ENCODE measurements at places on chromosomes 2 and 18.

- no peak for DNase-seq
These were observed 10.1 kb downstream of the COL4A4 start for GRCh38 chr2:227153758-227154486.

DNA sequence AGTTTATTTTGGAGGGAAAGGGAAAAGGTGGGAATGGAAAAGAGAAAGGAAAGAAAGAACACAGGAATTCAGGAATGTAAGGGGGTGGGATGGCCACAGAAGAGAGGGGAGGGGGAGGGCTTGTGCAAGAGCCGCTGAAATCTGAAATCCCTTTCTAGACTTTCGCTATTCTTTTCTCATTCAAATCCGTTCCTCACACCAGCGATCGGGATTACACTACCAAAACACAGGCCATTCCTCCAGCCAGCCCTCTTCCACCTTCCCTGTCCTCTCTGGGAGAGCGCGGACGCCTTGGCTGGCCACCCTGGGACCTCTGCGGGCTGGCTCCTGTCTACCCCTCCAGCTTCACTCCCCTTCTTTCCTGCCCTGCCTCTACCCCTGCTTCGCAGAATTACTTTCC is 102.3 kb downstream of the CDCA7 start:
- DNase-seq = no peak

- no peak for DNase-seq
These were observed 69.3 kb downstream of the BCL11A start for GRCh38 chr2:60484133-60484645.

GRCh38 chr2:39359453-39360038 is 77.5 kb downstream of the MAP4K3 start:
- no peak for DNase-seq

DNA sequence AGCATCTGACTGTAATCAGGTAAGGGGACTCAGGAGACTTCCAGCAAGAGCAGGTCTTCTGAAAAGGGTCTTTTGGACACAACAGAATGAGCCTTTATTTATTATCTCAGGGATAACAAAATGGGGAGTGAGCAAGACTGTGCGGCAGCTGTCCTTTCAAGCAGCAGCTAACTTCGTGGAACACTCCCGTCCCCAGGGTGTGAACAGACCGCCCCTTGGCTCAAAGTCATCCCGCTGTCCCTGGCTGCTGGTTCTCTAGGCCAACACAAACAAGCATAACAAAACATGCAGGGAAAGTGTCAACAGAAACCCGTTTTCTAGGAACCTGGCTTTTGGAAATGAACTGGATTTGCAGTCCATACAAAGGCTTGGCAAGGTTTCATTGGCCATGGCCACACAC is 787.9 kb upstream of the FANCL start:
- DNase-seq = no peak

DNA sequence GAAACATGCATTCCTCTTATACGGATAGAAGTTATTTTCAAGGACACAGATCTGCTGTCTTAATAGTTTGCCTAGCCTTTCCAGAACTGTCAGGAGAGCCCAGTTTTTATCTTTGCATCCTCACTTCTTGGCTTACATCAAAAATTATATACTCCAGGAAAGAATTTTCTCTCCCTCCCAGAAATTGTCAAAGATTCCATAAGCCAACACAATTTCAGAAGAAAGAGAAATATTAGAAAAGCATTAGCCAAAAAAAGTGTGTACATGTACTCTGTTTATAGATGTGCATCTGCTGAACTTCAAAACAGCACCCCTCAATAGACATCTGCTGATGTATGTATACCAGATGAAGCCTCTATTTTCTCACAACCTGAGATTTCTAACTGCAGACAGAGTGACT is 210.4 kb downstream of the METTL4 start:
- DNase-seq = no peak

DNA sequence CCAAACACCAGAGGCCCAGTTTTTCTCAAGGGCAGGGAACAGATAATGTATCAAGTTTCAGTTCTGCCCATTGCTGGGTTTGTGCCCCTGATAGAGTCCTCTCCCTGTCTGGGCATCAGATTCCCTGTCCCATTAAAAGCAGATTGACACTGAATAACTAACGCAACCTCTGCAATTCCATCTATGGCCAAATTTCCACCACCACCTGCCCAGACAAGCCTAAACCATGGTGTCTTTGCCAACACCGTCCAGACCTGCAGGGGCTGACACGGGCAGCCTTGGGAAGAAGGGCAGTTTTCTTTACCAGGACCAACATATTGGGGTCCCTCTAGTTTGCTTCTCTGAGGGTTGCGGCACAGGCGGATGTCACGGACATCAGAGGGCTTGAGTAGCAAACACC is 26.4 kb upstream of the PAX8 start:
- DNase-seq = no peak

- no peak for DNase-seq
These were observed 105.9 kb downstream of the AGAP1 start for GRCh38 chr2:235599596-235600338.

GRCh38 chr2:237315170-237315828 is 98.7 kb downstream of the COL6A3 start:
- no peak for DNase-seq

GRCh38 chr2:198499539-198499938 is 695.1 kb downstream of the PLCL1 start:
- DNase-seq = no peak

- no peak for DNase-seq
These were observed 66.0 kb downstream of the NOL10 start for GRCh38 chr2:10623776-10624175.

- DNase-seq = no peak
These were observed 276.1 kb upstream of the HDAC4 start for GRCh38 chr2:239676716-239677452.

DNA sequence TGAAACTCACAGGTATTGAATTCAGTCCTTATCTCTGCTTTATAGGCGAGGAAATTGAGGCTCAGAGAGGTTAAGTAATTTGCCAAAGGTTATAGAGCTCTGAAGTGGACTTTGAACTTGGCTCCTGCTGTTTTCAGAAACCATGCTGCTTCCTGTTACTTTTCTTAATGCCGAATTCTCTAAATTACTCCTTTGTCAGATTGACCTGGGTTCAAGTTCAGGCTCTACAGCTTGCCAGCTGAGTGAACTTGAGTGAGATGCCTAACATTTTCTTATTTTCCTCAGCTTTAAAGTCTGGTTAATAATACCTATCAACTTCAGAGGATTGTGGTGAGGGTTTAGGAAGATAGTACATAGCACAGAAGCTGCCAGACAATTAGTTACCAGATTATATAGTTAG is 3.4 kb downstream of the ASAP2 start:
- no peak for DNase-seq

GRCh38 chr2:56191617-56192016 is 7.8 kb downstream of the CCDC85A start:
- no peak for DNase-seq

DNA sequence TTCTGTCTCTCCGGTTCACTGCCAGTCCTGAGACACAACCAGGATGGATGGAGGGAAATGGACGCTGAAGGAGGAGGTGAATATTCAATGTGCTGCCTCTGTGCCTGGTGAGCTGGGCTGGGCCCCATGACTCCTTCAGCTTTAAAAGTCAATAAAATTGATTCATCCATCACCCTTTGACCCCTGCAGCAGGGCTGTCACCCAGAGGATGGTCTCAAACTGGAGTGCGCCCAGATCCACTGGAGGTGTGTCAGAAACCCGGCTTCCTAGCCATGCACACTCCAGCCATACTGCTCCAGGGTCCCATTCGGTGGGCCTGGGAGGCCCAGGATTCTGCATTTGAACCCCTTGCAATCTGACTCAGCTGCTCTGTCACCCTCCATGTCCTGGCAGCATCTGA is 94.1 kb upstream of the BOD1L2 start:
- no peak for DNase-seq

DNA sequence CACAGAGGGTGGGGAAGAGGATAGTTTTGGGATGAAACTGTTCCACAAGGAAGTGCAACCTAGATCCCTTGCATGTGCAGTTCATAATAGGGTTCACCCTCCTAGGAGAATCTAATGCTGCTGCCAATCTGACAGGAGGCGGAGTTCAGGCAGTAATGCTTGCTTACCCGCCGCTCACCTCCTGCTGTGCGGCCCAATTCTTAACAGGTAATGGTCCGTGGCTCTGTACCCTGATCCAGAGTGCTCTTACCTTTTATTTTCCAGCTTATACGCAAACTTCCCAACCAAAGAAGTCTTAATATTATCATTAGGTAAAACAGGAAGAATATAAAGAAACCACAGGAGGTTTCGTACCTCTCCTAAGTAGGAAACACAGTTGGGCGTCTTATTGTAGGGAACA is 82.7 kb upstream of the CD302 start:
- no peak for DNase-seq

DNA sequence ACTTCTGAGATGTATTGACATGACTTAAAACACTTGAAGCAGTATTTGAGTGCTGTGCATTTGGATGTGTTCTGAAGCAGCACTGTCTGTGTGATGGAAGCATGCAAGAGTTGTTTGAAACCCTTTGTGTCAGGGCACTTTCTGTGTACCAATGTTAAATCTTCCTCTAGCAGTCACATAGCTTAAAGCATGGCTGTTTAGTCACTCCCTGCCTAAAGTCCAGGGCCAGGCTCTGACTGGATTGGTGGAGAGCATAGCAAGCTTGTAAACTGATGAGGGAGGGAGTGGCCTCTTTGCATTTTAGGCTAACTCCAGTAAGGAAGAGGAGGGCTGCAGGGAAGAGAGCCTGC is 73.5 kb downstream of the MYO1B start:
- DNase-seq = no peak

DNA sequence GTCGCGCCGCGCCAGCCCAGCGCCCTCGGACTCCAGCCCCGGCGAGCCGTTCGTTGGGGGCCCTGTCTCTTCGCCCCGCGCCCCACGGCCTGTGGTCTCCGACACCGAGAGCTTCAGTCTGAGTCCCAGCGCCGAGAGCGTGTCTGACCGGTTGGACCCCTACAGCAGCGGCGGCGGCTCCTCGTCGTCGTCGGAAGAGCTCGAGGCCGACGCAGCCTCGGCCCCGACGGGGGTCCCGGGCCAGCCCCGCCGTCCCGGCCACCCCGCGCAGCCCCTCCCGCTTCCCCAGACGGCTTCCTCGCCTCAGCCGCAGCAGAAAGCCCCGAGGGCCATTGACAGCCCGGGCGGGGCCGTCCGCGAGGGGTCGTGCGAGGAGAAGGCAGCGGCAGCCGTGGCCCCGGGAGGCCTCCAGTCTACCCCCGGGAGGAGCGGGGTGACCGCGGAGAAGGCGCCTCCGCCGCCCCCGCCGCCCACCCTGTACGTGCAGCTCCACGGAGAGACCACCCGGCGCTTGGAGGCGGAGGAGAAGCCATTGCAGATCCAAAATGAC is 1.4 kb downstream of the PHLPP1 start:
- peak; percentile 44 for DNase-seq

DNA sequence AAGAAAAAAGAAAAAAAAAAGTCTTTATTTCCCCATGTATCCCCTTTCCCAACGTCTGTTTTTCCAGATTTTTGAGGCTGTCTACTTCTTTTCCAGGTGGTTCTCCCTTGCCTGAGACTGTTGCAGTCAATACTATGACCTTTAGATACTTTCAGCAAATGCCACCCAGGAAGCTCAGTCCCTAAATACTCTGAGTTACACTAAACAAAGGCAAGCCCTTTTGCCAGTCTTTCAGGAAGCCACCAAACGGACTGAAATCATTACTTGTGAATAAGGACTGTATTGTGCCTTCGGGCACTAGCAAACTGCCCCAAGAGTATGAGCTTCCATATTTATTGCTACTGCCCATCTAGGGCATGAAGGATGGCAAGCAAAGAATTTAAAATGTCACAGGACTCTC is 621.3 kb downstream of the SUCLG1 start:
- DNase-seq = no peak

DNA sequence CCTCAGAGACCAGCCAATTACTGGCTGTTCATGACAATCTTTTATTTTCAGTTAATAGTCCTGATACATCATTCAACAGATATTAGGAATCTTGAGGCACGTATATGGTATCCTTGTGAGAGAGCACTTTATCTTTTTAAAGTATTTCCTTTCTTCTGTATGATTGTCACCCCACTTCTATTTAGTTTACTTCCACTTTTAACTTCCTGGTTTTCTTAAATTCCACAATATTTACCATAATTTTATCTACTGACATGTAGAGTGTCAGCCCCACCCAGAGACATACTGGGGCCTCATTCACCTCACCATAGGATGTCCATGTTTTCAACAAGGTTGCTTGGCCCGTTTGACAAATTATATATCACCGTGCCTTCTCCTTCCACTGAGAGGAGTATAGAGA is 182.9 kb upstream of the ID2 start:
- DNase-seq = no peak

- DNase-seq = no peak
These were observed 88.0 kb upstream of the SETBP1 start for GRCh38 chr18:44592639-44593038.

DNA sequence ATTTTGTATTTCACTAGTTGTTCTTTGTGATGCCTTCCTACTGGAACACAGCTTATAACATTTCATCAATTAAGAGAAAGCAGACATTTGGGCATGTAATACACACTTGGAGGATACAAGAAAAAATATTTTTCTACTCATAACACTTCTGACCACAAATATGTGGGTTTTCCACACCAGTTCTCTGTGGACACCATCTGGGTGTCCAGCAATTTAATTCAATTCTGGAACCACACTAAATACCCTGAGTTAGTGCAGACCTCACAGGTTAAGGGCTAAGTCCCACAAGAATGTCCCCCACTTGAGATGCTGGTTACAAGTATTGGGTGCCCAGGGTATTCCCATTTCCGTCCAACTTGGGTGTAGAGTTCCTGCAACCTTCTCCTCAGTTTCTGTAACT is 91.1 kb upstream of the SKOR2 start:
- DNase-seq = no peak

DNA sequence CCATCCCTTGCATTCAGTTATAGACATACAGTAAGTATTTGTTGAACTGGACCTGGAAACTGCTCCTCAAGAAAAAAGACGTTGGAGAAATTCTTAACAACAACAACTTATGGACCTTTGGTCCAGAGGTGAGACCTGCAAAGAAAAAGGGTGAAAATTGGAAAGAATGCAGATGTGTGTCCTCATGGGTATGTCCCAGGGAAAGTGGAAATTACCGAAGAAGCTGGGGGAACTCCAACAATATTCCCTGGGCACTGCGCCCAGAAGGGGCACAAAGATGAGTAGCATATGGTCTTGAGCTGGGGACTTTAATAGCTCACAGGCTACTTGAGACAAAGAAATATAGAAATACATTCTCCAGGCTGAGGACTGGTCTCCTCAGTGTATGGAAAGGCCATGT is 35.5 kb upstream of the YWHAQ start:
- no peak for DNase-seq

GRCh38 chr18:524466-524865 is 24.0 kb upstream of the COLEC12 start:
- no peak for DNase-seq

- DNase-seq = no peak
These were observed 20.0 kb downstream of the ST3GAL5 start for GRCh38 chr2:85868822-85869221.

GRCh38 chr2:126370201-126370600 is 285.8 kb upstream of the GYPC start:
- no peak for DNase-seq
